Left ventricle myocardium inferior (tissue), 1 donor: ENCODE measurements at places on chromosomes 1 and 21. TPM values are rescaled to one million over a fixed set of nuclear protein-coding genes. Genes with fewer than 3 reads are reported as not detected.

NBPF20 gene
- total RNA-seq, result 0.88 TPM

DNA sequence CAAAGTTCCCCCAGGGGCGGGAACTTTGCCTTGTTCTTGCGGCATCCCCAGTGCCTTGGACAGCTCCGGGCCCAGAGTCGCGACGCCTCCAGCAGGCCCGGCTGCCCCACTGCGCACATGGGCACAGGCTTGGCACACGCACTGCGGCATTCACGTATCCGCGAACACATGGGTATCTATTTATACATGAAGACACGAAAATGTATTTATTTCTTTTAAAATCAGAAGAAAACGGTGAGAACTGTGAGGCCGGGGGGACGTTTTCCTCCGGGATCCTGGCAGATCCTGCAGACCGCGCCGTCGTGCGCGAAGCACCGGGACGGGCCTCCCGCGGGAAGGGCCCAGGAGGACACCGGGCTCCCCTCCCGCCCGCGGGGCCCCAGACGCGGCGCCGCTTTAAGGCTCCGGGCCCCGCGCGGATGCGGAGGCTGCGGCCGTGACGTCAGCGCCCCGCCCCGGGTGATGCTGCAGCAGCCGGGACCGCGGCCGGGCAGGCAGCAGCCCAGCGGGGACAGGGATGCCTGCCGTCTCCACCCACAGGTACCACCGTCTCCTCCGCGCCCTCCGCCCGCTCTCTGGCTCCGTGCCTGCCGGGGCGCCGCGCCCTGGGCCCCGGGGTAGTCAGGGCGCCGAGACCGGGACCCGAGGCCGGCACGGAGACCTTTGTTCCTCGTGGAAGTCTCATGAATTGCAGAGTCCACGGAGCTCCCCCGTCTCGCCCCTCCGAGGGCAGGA, at the start of gene SLC45A1:
TSS of gene SLC45A1 (plus strand) at position 468 of the 735 bp plus-strand sequence. CDS start 6,216 bp downstream, outside the sequence.
- H3K27ac ChIP-seq, result peak within 1 kb of the TSS; percentile 67
- H3K27me3 ChIP-seq, result no peaks in the 10 kb centered on the region
- peak within 1 kb of the TSS; percentile 85 for H3K4me3 ChIP-seq
- peak; percentile 85 for DNase-seq
- peaks cover 37% of the 10 kb centered on the region for H3K4me1 ChIP-seq
- H3K36me3 ChIP-seq, result no peaks in the 10 kb centered on the region

DNA sequence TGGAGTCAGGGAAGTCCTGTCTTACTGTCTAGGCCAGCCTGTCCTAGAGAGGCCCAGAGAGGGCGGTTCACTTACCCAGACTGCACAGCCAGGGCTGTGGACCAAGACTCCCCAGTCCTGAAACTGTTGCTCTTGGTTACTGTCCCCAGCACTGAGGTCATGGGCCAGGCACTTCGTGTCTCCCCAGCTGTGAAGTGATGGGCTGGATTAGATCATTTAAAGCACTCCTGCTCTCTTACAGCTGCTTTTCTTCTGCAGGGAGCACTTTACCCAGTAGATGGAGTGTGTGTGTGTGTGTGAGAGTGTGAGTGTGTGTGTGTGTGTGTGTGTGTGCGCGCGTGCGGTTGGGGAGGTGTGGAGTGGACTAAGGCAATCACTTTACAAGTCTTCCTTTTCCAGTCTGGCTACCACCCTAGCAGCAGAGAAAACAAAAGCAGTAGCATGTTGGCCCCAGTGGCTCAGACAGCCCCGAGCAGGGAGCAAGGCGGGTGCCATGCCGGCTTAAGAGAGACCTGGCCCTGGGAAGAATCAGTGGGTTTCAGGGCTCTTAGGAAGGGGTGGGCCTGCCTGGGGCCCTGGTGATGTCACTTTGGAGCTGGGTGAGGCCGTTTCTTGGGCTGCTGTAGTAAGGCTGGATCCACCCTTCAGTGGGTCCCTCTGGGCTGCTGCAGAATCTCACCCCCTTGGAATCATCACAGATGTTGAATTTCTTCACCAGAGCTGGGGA, 2.4 kb downstream of the SPSB1 start:
- DNase-seq, result peak; percentile 47
- peak overlapping the region; percentile 52 for H3K27ac ChIP-seq
- H3K36me3 ChIP-seq, result no peaks in the 10 kb centered on the region
- peak overlapping the region; percentile 96 for H3K4me3 ChIP-seq

TSPAN1 gene
- 1.4 TPM for total RNA-seq

HMCN1 gene
- total RNA-seq, result 8.9 TPM
